ENCODE measurements at places on chromosomes 1 and 21.
A peak's percentile ranks its signal among the peaks of the same experiment; 100 is the strongest.

DNA sequence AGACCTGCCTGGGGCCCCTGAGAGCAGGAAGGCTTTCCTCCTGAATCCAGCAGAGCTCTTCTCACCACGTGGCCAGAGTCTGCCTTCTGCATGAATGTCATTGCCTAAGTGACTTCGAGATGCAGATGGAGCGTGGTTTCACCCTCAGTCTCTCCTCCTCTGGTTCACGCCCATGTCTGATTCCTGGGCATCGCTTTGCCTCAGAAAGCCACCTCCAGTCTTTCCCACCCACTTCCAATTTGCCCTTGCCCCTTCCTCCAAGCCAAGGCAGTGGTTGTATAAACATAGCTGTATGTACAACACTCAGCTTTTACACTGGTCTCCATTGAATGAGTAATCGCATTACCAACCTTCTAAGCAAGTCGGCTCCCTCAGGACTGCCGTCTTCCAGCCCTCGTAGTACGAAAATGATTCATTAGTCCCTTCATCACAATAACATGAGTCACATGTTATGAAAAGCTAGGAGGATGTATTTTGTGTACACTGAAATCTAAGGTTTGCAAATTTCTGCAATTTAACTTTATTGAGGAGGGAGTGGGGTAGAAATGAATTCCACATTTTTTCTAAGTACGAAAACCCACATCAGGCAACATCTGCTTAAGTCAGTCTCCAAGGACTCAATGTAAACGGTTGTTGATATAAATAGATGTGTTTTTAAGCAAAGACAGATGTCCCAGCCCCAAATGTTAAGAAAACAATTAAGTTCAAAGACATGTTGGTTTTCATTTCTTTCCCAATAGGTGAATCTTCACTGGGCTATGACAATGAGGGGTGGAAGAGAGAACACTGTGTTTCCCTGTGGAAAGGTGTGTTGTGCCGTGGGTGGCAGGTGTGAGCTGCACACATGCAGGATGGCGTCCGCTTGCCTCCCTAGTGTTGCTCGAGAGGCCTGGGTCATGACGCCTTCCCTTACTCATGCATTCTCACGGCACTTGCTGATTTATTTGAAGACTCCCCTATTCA, 32.3 kb upstream of the ETS2 start:
- no peak for DNase-seq

- peak; percentile 52 for DNase-seq
These were observed 95.7 kb downstream of the GLIS1 start for GRCh38 chr1:53643041-53643880.

- DNase-seq: no peak
These were observed 39.3 kb downstream of the TAS1R2 start for GRCh38 chr1:18819986-18820790.

DNA sequence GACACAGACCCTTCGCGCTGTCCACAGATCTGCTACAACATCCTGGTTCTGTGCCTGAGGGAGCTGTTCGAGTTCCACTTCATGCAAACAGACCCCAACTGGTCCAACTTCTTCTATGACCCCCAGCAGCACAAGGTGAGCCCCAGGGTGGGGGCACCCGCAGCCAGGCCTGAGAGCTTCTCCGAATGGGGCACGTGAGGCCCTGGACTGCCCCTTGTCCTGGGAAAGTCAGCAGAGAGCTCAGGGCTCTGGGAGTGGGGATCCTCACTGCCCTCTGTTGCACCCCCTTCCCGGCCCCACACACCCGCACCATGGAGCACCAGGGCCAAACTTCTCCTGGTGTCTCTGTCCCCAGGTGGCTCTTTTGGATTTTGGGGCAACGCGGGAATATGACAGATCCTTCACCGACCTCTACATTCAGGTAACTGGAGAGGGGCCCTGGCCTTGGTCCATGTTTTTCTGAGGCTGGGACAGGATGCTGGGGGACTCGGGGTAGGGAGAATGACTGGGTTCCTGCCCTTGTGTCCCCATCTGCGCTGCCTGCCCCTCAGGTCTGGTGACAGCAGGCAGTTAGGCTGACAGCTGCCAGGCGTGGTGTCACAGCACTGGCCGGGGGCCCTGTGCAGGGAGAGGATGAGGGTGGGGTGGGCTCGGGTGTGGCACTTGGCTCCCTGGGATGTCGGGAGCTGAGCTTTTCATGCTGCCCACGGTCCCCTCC, 44.6 kb downstream of the COQ8A start:
- DNase-seq: peak; percentile 60

- DNase-seq: no peak
These were observed 67.8 kb downstream of the LRIG2 start for GRCh38 chr1:113140588-113141446.

DNA sequence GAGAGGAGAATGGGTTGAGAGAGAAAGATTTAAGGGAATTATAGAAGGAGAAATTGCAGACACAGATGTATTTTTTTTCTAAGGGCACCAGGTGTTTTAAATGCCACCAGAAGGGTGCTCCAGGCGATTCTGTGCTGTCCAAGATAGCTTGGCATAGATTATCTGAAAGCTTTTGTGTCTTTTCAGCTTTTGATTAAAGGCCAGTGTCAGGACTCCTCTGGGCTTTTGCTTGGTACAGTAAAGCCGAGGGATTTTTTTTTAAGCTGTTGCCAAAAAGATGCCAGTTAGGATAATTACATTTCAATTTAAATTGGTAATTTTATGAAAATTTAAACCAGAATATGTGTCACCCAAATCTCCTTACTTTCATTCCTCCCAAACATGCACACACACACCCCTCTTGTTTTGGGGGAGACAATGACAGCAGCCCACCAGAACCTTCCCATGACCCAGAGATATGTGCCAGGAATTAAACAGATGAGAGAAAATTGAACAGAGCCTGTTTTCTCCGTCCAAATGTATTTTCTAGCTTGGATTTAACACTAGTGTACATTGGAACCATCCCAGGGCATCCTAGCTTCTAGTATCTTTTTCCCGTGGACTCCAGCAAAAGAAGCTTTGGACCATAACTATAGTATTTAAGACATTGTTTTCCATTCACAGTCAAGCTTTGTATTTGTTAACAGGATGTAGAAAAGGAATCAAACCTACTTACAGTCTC, 670.7 kb upstream of the CXADR start:
- DNase-seq: no peak

DNA sequence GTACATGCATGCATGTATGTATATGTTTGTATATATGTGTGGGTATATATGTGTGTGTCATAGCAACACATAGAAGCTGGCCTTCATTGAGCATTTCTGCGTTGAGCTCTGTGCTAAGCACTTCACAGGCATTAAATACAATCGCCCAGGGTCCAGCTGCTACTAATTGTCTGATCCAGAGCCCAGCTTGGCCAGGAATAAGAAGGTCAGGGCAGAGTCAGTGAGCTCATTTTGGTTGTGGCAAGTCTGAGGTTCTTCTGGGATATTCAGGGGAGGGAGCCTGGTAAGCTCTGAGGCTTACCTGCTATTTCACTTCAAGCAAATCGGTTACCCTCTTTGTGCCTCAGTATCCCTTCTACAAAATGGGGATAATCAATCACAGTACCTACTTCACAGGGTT, 59.6 kb downstream of the FOXO6 start:
- DNase-seq: no peak

- DNase-seq: no peak
These were observed 68.5 kb upstream of the ZBTB18 start for GRCh38 chr1:243982447-243983018.

DNA sequence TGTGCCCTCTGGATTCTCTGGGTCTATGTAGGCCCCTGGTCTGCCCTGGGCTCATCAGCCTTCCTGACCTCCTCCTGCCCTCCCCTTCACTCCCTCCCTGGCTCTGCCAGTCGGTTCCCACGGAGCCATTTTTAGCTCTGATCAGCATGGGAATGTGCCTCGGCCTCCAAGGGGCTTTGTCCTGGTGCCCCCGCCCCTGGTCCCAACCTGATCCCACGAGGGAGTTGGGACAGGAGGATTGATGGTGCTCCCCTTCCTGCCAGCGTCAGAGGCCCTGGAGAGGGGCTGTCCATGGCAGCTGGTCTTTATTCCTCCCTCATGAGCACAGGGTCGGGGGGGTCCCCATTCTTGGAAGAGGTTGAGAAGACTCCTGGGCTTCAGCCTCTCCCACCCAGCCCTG, 24.9 kb downstream of the ETNK2 start:
- no peak for DNase-seq

GRCh38 chr1:200184196-200184595, 156.7 kb downstream of the NR5A2 start:
- peak; percentile 80 for DNase-seq

DNA sequence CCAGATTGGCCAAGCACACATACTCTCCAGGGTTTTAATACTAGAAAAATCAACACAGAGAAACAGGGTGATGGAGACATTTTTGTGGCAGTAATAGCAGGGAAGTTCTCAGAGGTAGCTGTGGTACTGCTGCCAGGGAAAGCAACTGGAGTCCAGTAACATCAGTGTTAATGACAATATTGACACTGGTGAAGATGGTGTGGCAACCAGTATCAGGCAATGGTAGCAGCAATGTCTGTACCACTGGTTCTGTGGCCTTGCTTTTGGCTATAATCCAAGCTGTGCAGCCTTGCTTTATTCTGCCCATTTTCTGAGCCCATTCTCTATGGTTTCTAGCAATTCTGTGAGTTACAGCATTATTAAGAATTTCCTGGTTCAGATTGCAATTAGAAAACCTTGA, 1.6 kb upstream of the SNX7 start:
- DNase-seq: no peak

- no peak for DNase-seq
These were observed 69.4 kb downstream of the LRRC8D start for GRCh38 chr1:89890085-89890752.

DNA sequence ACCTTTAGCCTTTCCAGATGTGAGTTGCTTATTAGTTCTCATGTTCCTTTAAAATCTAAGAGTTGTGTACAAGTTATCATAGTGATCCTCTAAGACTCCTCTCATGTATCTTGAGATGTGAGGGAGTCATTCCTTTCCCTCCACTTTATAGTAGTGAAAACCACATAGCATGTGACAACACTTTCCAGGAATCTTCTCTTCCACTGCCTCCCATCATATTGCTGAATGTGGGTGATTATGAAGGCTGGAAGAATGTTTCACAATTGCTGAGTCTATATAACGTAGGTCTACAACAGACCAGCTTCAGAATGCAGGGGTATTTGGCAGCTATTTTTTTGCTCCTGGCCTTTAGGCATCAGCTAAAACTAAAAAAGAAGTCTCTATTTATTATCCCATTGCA, 44.7 kb upstream of the LRRC7 start:
- no peak for DNase-seq

GRCh38 chr1:179706339-179706941, 36.7 kb upstream of the FAM163A start:
- DNase-seq: no peak

DNA sequence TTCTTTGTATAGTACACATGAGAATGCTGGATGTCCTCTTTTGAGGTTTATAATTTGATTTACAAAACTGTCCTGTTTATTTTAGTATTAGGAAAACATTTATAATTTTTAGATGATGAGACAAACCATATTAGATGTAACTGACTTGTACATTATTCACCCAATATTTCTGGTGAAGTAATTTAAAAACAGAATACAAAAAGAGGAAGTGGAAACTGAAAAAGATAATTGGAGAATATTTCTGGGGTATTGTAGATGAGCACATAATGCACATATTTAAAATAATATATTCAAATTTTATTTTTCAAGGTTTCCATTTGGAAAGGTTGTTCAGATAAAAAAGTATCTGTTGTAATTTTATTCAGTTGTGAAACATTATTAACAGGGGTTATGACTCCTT, 40.7 kb downstream of the XPR1 start:
- no peak for DNase-seq

GRCh38 chr1:106173101-106173500, 883.4 kb upstream of the PRMT6 start:
- DNase-seq: no peak

- DNase-seq: no peak
These were observed 61.2 kb downstream of the SYT6 start for GRCh38 chr1:114092186-114093062.

Data from suprapubic skin (tissue), 4 donors.